ENCODE measurements at places on chromosomes 6 and 20.

- DNase-seq, result no peak
These were observed 48.7 kb upstream of the DACT2 start for GRCh38 chr6:168368066-168368820.

DNA sequence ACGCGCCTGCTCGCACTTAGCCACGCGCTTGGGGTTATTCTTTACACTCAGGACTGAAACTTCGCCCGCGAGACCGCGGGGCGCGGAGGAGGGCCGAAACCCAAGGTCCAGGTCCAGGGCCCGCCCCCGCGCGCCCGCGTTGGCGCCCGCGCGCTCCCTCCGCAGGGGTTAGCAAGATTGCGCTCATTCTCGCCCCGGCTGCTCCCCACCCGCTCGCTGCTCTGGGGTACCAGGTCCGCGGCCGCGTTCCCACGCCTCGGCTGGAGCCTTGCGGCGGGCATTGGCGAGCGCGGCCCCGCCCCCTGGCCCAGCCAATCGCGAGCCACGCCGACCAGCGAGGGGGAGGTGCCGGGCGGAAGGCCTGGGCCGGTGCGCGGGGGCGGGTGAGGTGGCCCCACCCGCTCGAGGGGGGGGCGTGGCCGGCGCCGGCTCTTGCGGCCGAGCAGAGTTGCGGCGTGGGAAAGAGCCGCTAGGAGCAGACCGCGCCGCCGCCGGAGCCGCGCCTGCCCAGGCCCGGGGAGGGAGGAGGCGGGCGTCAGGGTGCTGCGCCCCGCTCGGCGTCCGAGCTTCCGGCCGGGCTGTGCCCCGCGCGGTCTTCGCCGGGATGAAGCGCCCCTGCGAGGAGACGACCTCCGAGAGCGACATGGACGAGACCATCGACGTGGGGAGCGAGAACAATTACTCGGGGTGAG is at the start of gene HEY2:
TSS of gene HEY2 (plus strand) at position 460 of the 692 bp plus-strand sequence. CDS start at position 605, 145 bp downstream.
- DNase-seq, result peak; percentile 96

- no peak for DNase-seq
These were observed 106.5 kb upstream of the GMDS start for GRCh38 chr6:2351807-2352431.

DNA sequence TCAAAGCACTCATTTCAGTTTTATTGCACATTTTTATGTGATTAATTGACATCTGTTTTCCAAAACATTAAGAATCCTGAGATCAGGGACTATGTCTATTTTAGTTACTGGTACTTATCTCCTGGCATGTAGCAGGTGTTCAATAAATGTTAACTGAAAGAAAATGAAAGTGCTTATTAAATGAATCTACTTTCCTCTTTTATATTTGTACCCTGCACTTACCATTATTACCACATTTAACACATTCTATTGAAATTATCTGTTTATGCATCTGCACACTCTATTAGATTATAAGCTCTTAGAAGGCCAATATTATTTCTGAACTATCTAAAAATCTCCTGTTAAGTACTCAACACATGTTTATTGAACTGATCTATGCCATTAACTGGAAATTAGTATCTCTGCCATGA is 131.9 kb downstream of the EPM2A start:
- no peak for DNase-seq

GRCh38 chr6:127199470-127199869 is 67.2 kb upstream of the RNF146 start:
- DNase-seq, result no peak

- no peak for DNase-seq
These were observed 55.7 kb upstream of the SLC23A2 start for GRCh38 chr20:5056801-5057599.

- no peak for DNase-seq
These were observed 742 bp upstream of the CEP85L start for GRCh38 chr6:118652051-118652615.

GRCh38 chr6:9621276-9621675 is 793.6 kb downstream of the TFAP2A start:
- no peak for DNase-seq

GRCh38 chr20:23625236-23625964 is 12.4 kb downstream of the CST3 start:
- DNase-seq, result no peak

GRCh38 chr6:128520436-128521281 is at the start of gene PTPRK:
Gene PTPRK, minus strand, starts transcription at chr6:128520599. Its CDS starts 241 bp downstream, at chr6:128520358.
- DNase-seq, result peak; percentile 97

DNA sequence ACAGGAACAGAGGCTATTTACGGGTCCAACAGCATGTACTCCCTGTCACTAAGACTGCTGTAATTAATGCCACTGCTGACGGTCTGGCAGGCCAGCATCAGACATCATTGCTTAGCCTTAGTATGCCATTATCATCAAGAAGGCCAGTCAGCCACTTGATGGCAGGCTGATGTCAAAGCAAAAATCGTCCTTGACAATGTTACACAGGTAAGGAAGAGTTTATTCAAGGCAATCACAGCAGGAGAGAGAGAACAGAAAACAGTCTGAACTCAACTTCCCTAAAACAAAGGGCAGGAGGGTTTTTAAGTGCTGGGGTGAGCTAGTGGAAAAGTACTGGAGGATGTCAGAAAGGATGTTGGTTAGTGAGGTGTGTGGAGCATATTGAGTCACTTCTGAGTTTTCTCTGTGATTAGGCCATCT is 25.1 kb downstream of the FKBP1C start:
- DNase-seq, result no peak

DNA sequence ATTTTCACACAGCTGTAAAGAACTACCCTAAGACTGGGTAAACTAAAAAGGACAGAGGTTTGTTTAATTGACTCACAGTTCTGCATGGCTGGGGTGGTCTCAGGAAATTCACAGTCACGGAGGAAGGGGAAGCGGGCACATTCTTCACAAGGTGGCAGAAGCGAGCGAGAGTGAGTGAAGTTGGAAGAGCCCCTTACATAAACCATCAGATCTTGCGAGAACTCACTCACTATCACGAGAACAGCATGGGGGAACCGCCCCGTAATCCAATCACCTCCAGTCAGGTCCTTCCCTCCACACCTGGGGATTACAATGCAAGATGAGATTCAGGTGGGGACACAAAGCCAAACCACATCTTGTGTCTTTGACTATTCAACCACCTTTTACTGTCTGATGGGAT is 700.5 kb downstream of the TENT5A start:
- no peak for DNase-seq

DNA sequence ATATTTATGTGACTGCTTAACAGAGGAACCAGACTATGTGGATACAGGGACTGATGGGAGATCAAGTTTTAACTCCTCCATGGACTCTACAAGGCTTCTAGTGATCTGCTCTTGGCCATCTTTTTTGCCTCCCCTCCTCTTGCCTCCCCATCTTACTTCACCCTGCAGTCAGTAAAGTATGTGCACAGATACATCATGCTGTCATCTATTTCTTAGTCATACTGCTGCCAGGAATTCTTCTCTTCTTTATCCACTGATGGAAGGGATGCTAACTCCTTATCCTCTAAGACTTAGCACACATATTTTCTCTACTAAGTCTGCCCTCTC is 27.6 kb upstream of the FAM83C start:
- DNase-seq, result no peak

- DNase-seq, result no peak
These were observed 120.6 kb downstream of the GRM4 start for GRCh38 chr6:34025112-34025807.

GRCh38 chr20:39986173-39986904 is 702.7 kb downstream of the MAFB start:
- DNase-seq, result peak; percentile 66

DNA sequence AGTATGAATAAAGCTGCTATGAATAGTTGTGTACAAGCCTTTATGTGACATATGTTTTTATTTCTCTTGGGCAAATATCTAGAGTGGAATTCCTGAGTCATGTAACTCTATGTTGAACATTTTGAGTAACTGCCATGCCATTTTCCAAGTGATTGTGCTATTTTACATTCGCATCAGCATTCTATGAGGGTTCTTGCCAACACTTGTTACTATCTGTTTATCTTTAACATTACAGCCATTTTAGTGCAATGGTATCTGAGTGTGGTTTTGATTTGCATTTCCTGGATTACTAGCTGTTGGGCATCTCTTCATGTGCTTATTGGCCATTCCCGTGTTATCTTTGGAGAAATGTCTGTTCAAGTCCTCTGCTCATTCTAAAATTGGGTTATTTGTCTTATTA is 19.1 kb downstream of the MYT1 start:
- no peak for DNase-seq

DNA sequence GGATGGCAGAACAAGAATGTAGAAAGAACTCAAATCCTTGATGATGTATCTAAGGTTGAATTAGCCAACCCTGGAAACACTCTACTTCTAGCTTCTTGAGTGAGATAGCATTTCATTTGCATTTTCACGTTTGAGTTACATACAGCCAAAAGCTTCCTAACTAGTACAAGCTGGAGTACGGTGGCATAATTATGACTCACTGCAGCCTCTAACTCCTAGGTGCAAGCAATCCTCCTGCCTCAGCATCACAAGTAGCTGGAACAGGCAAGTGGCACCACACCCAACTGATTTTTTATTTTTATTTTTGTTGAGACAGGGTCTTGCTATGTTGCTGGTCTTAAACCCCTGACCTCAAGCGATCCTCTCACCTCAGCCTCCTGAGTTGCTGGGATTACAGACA is 36.5 kb upstream of the STK35 start:
- DNase-seq, result no peak

GRCh38 chr6:268394-268935 is 23.8 kb upstream of the DUSP22 start:
- no peak for DNase-seq

DNA sequence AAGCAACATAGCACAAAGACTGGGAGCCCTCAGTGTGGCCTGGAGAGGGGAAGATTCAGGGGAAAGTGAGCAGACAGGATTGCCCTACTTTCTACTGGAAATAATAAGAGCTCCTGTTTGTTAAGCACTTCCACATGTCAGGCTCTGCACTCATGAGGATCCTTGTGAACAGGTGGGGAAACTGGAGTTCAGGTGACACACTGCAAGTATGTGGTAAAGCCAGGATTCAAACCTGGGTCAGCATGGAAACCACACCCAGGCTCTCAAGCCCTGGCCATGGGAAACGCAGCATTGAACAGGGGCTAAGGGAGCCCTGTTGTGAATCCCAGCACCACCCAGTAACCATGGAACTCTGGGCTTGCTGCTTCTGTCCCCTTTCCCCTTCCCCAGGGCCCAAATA is 42.8 kb upstream of the ID1 start:
- DNase-seq, result no peak

DNA sequence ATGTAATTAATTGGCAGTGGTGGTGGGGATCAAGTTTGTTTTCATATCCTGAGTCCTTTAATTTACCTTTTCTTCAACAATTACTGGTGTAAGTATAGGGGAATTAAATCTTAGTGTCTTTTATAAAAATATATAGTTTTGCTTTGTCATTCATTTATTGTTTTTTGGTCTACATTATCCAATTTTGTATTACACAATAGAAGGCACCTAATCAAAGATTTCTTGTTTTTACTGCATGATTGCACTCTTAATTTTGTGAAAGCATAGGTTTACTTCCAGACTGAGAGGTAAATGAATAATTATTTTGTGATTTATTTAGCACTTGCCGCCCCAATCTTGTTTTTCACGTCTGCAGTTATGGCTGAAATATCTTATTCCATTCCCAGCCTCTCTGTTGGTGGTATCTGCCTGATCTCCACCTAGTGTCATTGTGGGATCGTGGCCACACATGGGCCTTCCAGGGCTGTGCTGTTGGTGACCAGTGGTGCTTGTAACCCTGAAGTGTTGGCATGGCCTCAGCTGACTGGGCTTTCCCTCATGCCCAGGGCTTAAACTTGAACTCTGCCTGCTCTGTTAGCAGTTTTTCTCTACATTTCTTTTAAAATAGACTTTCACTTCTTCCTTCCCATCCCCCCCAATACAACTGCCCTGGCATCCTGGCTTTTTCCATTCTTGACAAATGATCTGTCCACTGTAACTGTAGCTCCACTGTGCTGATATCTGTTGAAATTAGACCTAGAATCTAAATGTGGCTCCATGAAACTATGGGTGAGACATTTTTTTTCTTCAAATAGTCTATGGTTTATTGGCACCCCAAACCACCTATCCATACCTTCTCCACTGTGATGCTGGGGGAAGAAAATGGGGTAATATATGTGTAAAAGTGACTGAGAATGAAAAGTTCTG is 24.8 kb downstream of the E2F3 start:
- DNase-seq, result no peak

DNA sequence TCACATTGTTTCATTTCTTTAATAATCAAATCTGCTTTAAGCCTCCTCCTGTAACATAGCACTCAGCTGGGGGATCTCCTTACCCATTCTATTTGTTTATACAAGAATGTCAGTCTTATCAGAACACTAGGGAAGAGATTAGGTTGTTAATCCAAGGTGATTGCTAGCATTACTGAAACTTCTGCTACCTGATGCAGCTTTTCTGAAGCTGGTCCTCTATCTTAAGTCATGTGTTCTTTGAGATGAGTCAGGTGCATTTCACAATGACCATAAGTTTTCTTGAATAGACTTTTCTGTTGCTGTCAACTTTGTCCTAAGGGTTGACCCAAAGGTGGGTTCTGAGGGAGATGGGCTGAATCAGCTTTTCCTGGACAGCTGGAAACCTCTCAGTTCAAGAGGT is 60.7 kb upstream of the SYNCRIP start:
- DNase-seq, result no peak

DNA sequence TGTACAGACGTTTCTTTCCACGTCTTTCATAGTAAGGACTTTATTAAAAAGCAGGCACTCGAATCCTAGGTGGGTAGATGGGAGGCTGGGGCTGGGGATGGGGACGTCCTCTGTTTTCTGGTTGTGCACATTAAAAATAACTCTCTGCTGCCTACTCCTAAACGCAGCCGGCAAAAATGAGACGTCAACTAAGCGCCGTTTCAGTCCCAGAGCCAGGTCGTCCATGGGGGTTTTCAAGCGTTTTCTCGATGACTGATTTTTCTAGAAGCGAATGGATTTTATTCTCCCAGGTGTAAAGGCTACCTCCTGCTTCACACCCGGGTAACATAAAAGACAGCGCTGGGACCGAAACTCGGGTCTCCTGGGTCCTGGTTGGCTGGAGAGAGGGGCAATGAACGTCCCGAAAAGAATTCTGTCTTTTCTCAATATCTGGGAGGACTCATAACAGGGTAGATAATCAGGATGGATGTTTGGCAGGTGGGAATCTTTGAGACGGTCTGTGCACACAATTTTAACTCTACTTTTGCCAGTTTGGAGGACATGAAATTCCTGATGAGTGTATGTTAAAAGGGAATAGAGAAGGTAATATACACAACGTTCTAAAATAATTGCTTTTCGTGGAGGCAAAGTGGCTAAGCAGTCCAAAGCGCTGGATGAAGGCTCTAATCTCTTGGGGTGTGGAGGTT is 25.2 kb downstream of the GPX6 start:
- no peak for DNase-seq

GRCh38 chr20:23164176-23164601 is 78.1 kb upstream of the CD93 start:
- no peak for DNase-seq

DNA sequence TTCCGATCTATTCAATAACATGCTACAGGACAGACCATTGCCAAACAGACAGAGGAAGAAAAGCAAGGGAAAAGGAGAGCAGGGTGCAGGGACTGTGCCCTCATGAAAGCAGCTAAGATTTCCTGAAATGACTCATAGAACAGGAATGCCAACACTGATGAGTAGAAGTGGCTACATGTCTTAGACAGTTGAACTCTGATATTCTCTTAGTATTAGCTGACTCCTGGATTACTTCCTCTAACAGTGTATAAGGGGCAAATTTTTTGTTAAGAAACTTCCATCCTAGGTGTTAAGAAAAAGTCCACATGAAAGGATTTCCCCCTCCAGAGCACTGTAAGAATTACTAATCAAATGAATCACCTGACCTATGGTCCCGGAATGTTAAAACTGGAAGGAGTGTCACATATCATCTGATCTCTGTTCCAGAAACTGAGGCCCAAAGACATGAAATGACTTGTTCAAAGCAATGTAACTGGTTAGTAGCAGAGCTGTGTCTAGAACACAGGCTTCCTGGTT is 224.9 kb downstream of the IBTK start:
- DNase-seq, result no peak

Measured in eye (tissue), 1 donor.